ENCODE measurements at places on chromosomes 4 and X. TPM values are rescaled to one million over a fixed set of nuclear protein-coding genes. Genes with fewer than 3 reads are reported as not detected.

DNA sequence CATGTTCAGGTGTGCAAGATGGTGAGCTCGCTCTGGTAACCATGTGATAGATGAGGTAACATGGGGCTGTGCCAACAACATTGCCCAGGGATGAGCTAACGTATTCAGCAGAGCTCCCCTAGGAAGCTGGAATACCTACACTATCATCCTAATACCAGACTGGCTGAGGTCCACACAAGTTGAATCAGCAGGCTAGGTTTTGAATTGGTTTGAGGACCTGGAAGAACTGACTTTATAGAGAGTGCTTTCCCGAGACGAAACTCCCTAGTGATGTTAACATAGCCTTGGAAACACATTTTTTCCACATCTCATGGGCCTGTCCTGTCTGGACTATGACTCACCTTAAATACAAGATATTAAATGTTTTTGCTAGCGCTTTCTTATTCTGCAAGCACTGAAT lies 56.7 kb downstream of the IGFBP7 start:
- no peak for DNase-seq

The ARSJ gene
- total RNA-seq, result 3.1 TPM

DNA sequence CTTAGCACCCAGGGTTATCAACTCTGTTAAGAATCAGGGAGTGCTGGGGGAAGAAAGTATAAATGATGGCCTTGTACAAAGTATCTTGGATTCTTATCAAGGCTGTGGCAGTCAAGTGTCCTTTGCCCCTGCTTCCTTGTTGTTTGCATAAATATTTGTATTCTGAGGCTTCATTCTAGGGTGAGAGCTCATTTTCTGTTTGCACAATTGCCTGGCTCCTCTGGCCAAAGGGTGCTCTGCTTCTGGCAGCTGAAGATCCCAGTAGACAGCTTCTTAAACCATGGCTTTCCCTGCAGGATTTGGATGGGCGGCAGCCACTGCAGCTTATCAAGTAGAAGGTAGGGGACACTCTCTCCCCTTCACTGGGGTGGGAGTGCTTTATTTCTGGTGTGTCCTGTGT lies at the start of gene GBA3:
Gene GBA3, plus strand, starts transcription at position 202 of the 400 bp plus-strand sequence.
- no peak for DNase-seq

The BMPR1B gene
- 2.6 TPM for total RNA-seq

DNA sequence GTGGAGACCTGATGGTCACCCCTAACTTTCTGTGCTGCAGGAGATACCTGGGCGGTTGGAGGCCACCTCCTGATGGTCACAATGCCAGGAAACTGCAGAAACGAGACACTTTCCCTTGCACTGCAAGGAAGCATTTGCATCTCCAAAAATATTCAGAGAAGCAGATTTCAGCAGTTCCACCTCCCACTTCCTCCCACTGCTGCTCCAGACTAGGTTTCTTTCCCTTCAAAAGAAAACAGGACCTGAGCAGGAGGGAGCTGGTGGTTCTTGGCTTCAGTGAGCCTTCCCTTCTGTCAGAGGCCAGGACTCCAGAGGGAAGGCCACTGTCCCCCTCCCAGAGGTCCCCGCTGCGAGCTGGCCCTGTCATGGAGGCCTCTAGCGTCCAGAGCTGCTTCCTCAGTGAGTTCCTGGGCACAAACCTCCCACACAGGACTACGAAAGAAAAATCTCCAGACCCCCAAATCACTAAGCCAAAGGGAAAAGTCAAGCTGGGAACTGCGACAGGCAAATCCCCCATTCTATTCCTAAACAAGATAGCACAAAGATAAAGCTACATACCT lies 35.9 kb downstream of the GPM6B start:
- no peak for DNase-seq

DNA sequence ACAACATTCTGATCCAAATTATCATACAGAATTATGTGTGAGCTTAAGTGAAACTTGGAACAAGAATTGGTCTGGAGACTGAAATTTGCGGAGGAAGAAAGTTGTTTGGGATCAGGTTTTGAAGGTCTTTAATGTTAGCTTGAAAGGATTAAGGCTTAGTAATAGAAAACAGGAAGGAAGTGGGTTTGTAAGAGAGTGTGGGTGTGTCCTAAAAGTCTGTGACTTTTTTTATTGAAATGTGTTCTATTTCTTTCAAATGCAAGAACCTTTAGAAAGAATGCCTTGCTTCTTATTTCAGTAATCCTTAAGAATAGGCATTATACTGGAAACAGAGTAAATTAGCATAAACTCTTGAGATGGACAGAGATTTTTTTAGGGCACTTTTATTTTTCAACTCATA lies 198.0 kb downstream of the GALNTL6 start:
- no peak for DNase-seq

DNA sequence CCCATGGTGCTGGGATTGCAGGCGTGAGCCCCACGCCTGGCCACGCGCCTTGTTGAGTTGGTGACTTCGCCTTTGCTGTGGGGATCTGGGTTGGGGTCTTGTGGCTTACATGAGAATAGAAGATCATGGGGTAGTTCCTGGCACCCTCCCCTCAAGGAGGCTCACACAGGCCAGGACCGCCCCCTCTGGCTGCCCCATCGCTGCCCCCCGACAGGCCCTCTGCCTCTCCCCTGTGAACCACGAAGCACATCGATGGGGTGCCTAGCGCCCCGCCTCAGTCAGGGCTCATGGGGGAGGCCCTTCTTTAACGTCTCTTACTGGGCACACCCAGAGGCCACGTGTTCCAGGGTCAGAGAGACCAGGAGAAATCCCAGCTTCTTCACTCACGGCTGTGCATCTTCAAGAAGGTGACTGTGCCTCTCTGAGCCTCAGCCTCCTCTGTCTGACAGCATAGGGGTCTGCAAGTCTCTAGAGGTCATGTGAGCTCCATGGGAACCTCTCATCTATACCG lies 23.6 kb upstream of the SPON2 start:
- DNase-seq, result no peak

The RNF150 gene
- 40.7 TPM for total RNA-seq

DNA sequence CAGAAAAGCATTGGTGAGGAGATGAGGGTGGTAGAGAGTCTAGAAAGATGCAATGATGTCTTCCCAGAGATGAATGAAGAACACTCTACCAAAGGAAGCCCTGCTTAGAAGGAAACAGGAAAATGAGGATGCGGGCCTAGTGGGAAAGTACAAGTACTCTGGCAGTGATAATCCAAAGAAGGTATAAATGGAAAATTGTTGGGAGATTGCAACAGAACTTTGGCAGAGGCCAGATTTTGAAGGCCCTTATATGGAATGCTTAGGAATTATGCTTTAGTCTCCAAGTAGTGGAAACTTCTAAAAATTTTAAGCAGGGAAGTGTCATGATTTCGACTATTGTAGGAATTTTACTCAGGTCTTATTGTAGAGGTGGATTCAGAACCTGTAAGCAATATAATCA lies 11.0 kb downstream of the ARSJ start:
- DNase-seq, result no peak

DNA sequence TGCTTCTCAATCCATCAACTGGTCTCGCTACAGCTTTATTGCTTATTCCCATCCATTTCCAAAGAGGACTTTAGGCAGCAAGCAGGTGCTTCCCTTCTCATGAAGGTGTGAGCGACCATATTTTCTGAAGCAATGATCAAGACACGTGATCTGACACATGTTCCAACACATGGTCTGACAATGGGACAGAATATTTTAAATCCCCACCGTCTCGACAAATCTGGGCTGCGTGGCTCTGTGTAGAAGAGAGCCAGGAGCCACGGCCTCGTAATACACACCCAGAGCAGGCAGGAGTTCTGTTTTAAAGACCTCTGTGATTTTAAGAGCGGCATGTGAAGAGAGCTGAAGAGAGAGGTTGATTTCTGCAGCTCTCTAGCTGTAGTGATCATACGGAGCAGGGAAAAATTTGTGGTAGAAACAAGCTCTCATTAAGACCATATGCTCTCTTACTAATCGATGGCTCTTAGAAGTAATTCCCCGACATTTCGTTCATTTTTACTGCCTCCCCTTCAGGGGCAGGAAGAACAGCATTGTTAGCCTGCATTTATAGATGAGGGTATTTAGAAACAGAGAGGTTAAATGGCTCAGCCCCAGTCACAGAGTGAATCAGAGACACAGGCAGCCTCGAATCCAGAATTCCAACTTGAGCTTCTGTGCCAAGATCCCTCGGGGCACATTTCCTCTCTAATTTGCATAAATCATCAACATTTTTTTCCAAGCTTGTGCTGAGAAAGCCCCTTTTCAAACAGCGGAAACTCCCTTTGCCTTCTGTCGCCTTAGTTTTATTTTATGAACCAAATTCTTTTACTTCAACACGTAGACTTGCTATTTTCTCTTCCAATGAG lies 91.0 kb upstream of the BCOR start:
- DNase-seq, result no peak

GRCh38 chr4:184481544-184481943 lies 7.2 kb upstream of the IRF2 start:
- no peak for DNase-seq

- no peak for DNase-seq
Observed at GRCh38 chr4:157048248-157048647, 27.7 kb upstream of the GLRB start.

The CXCL1 gene
- 0.74 TPM for total RNA-seq

The PTTG2 gene
- not detected for total RNA-seq

All from mesothelial cell of epicardium (in vitro differentiated cells).